ENCODE measurements at places on chromosomes 3 and 15.

GRCh38 chr3:29236146-29236840 lies 44.6 kb upstream of the RBMS3 start:
- DNase-seq = peak; percentile 8

- DNase-seq = no peak
Measured at GRCh38 chr3:6088433-6088832, 772.5 kb upstream of the GRM7 start.

DNA sequence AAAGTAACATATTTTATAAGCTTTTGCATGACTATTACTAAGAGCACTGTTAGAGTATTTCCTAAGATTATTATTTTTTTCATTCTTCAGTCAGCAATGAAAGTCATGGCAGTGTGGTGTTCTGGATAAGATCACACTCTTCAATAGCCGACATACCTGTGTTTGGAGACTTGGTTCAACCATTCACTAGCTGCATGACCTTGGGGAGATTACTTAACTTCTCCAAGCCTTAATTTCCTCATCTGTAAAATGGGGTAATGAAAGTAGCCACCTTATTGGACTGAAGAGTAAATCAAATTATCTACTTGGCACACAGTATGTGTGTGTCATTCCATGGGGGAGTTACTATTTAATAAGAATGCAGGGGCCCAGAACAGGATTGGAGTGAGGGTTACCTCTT lies 24.5 kb upstream of the PCOLCE2 start:
- no peak for DNase-seq

GRCh38 chr3:99845999-99846398 lies 28.3 kb downstream of the CMSS1 start:
- DNase-seq = no peak

- DNase-seq = no peak
Measured at GRCh38 chr3:1139071-1139470, 46.2 kb downstream of the CNTN6 start.

GRCh38 chr3:8562081-8562595 lies 60.5 kb downstream of the LMCD1 start:
- no peak for DNase-seq

- peak; percentile 17 for DNase-seq
Measured at GRCh38 chr3:139113231-139113992, 68.7 kb upstream of the PRR23C start.

- DNase-seq = no peak
Measured at GRCh38 chr3:121517953-121518655, 27.7 kb downstream of the POLQ start.

DNA sequence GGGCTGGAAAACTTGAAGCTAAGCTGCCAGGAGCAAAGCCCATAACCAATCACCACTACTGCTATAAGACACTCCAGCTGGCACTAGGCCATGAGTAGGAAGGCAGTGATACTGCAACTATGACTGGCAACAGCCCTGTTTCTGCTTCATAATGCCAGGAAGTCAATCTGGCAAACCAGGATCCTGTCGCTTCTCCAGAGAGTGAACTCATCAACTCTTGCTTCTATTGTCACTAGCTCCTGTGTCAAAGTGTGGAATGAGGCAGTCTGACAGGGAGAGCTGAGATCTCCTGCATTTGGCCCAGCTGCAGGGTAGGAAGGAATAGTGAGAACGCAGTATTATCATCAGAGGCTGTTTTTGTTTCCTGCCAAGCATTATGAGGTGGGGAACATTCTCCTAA lies 105.3 kb downstream of the CTNNB1 start:
- DNase-seq = no peak

DNA sequence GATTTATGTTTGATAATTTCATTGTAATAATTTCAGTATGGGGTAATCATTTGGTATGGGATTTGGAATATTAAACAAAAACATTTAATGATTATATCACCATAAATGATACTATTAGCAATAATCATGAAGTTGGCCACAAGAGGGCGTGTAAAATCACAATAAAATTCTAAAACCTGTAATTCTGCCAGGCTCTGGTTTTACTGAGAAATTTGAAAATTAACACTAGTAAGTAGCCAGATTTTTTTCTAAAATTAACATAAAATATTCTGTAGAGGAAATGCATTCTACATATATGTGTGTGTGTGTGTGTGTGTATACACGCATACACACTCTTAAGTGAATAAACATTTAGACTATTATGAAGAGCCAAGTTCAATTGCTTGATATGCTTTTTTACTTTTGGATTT lies 40.5 kb downstream of the FEZF2 start:
- DNase-seq = peak; percentile 26

- DNase-seq = no peak
Measured at GRCh38 chr15:101498717-101499480, 9.4 kb upstream of the PCSK6 start.

DNA sequence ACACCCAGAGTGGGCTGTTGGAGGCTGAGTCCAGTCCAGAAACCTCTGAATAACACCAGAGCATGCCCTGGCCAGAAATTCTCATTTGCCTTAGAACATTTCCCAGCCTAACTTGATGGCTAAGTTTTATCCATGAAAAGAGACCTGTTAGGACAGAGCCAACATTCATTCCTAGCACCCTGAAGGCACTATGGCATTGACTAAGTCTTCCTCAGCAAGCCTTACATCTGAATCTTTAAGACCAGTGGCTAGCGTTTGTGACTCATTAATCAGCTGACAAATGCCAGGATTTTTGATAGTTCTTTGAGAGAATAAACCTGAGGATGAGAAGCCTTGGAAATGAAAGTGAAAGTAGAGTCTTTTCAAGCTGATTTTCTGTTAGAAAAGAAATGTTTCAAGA lies 1087.1 kb upstream of the ALCAM start:
- peak; percentile 9 for DNase-seq

Data from pons (tissue), 1 donor.